Stimulated activated CD8-positive, alpha-beta memory T cell treated with anti-CD3 and anti-CD28 coated beads, Interleukin-7, amount 100 ng/mL, for 48 hours (primary cell): ENCODE measurements at places on chromosomes 7 and 10.

GRCh38 chr7:150852371-150852905 lies at the start of gene AOC1:
Gene AOC1 (plus strand): TSS chr7:150852517. CDS start chr7:150856471, 3,954 bp downstream.
- no peak for DNase-seq

- no peak for DNase-seq
Measured at GRCh38 chr7:34191162-34191561, 285.8 kb downstream of the BMPER start.

- DNase-seq = no peak
Measured at GRCh38 chr7:142301299-142301698, 43.4 kb upstream of the PRSS58 start.

DNA sequence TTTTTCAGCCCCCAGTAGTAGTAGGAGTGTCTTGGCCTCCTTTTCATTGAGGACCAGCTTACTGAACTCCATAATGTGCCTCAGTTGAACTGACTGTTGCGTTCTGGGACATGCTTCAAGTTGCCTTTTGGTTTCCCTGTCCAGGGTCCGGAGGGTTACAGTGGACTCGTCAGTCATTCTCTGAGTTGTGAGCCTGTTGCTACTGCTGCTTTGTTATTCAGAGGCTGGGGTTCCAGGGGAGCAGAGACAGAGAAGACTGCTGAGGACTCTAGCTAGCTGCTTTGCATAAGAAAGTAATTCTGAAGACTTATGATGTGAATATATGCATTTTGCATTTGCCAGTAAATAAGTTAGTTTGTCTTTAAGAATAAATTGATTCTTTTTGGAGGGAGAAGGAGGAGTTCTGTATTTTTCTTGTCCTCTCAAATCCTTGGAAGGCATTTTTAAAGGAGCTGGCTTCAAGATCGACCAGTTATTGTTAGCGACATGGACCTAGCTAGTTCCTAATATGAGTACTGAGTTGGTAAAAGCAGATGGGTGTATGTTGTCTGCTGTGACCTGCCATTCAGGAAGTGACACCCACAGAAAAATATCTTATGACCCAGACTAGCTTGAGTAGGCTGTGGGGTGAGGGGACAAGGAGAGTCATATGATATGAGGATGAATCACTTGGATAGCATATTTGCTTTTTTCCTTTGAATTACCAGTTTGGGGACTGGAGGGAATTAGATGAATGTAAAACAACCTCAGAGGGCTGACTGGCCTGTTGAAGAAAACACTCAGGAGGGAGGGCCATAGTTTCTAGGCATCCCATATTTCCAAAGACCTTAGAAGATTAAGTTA lies 8.3 kb downstream of the PI4K2A start:
- DNase-seq = peak; percentile 25

DNA sequence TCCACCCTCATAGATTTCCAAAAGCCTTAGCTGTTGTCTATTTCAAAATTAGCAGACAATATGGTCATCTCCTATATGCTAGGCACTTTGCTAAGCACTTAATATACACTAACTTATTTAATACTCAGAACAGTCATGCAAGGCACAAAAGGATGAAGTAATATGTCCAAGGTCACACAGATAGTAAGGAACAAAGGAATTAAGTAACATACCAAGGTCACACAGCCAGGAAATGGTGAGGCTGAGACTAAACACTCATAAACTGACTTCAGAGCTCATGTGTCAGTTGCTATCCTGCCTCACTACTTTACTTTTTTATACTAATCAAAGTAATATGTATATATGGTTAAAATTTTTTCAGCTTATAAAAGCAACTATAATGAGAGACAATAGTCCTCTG lies 23.6 kb upstream of the HIBADH start:
- no peak for DNase-seq

- no peak for DNase-seq
Measured at GRCh38 chr10:117461766-117462423, 80.7 kb upstream of the EMX2 start.

- no peak for DNase-seq
Measured at GRCh38 chr10:12109286-12109685, 20.2 kb upstream of the SEC61A2 start.
